ENCODE measurements at places on chromosomes 7 and 10. TPM values are rescaled to one million over a fixed set of nuclear protein-coding genes. Genes with fewer than 3 reads are reported as not detected.

- peaks cover 10% of the 10 kb centered on the region for H3K4me1 ChIP-seq
- H3K27ac ChIP-seq, result no peak overlapping the region
- no peak overlapping the region for H3K4me3 ChIP-seq
- DNase-seq, result no peak
These were observed 1221.1 kb upstream of the CELF2 start for GRCh38 chr10:9796564-9796963.

DNA sequence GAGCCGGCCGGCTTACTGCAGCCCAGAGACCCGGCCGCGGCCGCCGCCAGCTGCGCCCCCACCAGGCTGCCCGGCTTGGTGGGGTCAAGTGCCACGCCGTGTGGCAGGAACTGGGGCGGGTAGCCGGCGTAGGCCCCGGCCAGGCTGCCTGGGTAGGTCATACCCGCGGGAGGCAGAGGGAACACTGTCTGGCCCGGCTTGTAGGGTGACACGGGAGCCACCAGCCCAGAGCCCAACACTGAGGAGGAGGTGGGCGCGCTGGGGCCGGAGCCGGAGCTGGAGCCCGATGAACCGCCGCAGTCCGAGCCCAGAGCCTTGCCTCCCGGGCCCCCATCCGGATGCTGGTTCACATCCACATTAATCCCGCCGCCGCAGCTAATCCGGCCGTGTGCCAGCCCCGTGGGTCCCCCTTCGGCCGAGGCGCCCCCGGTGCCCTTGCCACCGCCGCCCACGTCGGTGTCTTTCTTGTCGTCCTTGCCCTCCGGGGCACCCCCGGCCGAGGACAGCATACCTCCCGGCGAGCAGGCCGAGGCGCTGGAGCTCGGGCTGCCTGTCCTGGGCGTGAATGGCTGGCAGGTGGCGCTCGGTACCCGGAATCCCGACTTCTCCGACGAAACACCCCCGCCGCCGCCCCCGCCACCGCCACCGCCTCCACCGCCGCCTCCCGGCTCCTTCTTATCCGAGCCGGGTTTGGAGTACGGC is 2.0 kb downstream of the ZNF503 start:
- H3K27me3 ChIP-seq, result peaks cover 42% of the 10 kb centered on the region
- H3K36me3 ChIP-seq, result no peaks in the 10 kb centered on the region
- no peak for DNase-seq
- H3K4me1 ChIP-seq, result peaks cover 32% of the 10 kb centered on the region
- H3K4me3 ChIP-seq, result peak overlapping the region; percentile 79

DNA sequence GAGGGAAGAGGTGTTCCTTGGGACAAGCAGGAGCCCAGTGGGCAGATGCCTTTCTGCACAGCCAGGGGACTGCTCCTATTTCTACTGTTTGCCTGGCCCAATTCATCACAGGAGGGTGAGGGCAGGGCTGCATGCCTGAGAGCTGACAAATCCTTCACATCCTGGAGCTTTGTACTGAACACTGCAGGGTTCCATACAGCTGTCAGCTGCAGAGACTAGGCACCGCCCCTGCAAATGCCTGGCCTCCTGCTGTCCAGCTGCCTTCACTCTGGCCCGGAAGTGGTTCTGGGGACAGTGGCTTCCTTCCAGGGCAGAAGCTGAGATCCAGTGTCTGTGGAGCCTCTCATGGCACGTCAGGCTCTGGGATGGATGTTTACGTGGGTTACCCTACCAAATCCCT is 470.7 kb downstream of the DNAJB6 start:
- no peak overlapping the region for H3K4me3 ChIP-seq
- H3K27me3 ChIP-seq, result no peaks in the 10 kb centered on the region
- H3K36me3 ChIP-seq, result no peaks in the 10 kb centered on the region
- no peak overlapping the region for H3K27ac ChIP-seq

DNA sequence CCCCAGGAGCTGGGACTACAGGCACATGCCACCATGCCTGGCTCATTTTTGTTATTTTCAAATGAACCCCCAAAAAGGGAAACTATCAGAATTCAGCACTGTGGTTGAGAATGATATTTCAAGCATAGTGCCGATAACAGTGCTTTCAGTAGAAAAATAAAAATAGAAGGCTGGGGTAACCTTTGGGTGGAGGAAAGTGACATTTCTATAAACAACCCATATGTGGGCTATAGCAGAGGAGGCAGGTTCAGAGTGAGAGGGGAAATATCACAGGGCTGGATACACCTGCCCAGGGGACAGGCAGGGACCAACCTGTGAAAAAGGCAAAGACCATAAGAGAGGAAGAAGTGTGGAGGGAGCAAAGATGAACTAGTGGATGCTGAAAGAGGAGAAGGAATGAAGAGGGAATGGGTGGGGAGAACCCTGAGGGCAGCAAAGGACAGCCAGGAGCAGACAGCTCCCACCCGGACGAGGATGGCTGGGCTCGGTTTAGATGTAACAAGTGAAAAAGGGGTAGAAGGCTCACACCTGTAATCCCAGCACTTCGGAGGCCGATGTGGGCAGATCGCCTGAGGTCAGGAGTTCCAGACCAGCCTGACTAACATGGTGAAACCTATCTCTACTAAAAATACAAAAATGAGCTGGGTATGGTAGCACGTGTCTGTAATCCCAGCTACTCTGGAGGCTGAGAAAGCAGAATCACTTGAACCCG is 56.5 kb downstream of the MAP3K8 start:
- H3K4me3 ChIP-seq, result peak overlapping the region; percentile 52
- no peaks in the 10 kb centered on the region for H3K36me3 ChIP-seq
- no peak for DNase-seq
- H3K4me1 ChIP-seq, result peaks cover 83% of the 10 kb centered on the region
- peak overlapping the region; percentile 86 for H3K27ac ChIP-seq

GRCh38 chr7:54992871-54993475 is 25.8 kb upstream of the EGFR start:
- no peak for DNase-seq
- H3K36me3 ChIP-seq, result no peaks in the 10 kb centered on the region
- no peaks in the 10 kb centered on the region for H3K4me1 ChIP-seq
- no peak overlapping the region for H3K27ac ChIP-seq
- H3K4me3 ChIP-seq, result no peak overlapping the region

GRCh38 chr10:79488336-79488735 is 24.0 kb upstream of the EIF5AL1 start:
- DNase-seq, result no peak
- no peaks in the 10 kb centered on the region for H3K36me3 ChIP-seq
- peaks cover 2% of the 10 kb centered on the region for H3K27me3 ChIP-seq
- no peak overlapping the region for H3K4me3 ChIP-seq

GRCh38 chr7:151313857-151314256 is 27.8 kb upstream of the NUB1 start:
- H3K27me3 ChIP-seq, result peaks cover 5% of the 10 kb centered on the region
- H3K27ac ChIP-seq, result no peak overlapping the region
- H3K4me3 ChIP-seq, result no peak overlapping the region
- H3K4me1 ChIP-seq, result peaks cover 2% of the 10 kb centered on the region
- DNase-seq, result no peak
- H3K36me3 ChIP-seq, result no peaks in the 10 kb centered on the region

SAP25 gene
- total RNA-seq, result 13.8 TPM

GRCh38 chr7:1050956-1051690 is 6.8 kb downstream of the GPR146 start:
- H3K27ac ChIP-seq, result no peak overlapping the region
- H3K4me1 ChIP-seq, result peaks cover 25% of the 10 kb centered on the region
- no peaks in the 10 kb centered on the region for H3K36me3 ChIP-seq
- H3K27me3 ChIP-seq, result peaks cover 6% of the 10 kb centered on the region
- DNase-seq, result no peak

- DNase-seq, result no peak
- H3K27ac ChIP-seq, result no peak overlapping the region
- no peaks in the 10 kb centered on the region for H3K36me3 ChIP-seq
- no peak overlapping the region for H3K4me3 ChIP-seq
These were observed 145.5 kb upstream of the CELF2 start for GRCh38 chr10:10872035-10872673.

- H3K4me1 ChIP-seq, result no peaks in the 10 kb centered on the region
- no peaks in the 10 kb centered on the region for H3K36me3 ChIP-seq
- no peak overlapping the region for H3K4me3 ChIP-seq
- DNase-seq, result no peak
These were observed 469.3 kb upstream of the KLF6 start for GRCh38 chr10:4254101-4254994.

- H3K4me1 ChIP-seq, result peaks cover 5% of the 10 kb centered on the region
- no peaks in the 10 kb centered on the region for H3K36me3 ChIP-seq
- H3K27me3 ChIP-seq, result peaks cover 35% of the 10 kb centered on the region
These were observed 1.7 kb upstream of the PRKCQ start for GRCh38 chr10:6581778-6582228.

DNA sequence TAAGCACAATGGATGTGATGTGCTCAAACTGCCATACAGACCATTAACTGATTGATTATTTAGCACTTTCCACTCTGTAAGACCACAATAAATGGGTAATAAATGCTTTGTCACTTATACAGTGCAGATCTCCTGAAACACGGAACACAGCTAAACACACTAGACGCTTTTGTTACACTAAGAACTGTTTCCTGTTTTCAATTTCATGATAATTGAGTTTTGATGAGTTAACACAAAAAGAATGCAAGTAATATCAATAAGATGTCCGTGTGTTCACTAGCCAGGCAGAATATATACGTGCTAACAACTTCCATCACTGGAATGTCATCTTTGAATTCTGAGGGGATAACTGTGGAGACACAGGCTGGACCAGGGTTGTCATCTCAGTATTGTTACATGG is 178.8 kb downstream of the SKAP2 start:
- no peak overlapping the region for H3K27ac ChIP-seq
- H3K4me1 ChIP-seq, result peaks cover 25% of the 10 kb centered on the region
- H3K36me3 ChIP-seq, result peaks cover 12% of the 10 kb centered on the region
- H3K4me3 ChIP-seq, result no peak overlapping the region

Data from activated B cell treated with CpG ODN at 0.5 μM for 24 hours (primary cell).